NCI-H187 (cell line): ENCODE measurements at places on chromosomes 3 and 15.

DNA sequence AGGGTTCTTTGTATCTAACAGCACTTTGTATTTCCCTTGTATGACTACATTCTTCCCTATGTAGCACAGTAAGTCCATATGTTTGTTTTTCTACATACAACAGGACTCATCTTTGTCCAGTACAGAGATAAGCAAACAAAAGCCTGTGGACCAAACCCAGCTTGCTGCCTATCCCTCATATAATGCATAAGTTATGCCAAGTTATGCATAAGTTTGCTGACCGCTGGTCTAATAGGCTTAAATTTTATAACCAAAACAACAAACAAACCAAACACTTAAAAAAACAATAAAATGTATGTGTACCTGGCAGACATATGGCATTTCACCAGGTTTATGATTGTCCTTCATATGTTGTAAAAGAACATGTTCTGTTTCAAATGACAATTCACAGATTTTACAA lies 56.0 kb downstream of the ZNF280D start:
- no peak for DNase-seq

- DNase-seq, result no peak
These were observed at the start of gene ZBTB47 for GRCh38 chr3:42653560-42654330. Gene ZBTB47, plus strand, starts transcription at chr3:42653697. Its CDS starts 4,659 bp downstream, at chr3:42658356.

- peak; percentile 28 for DNase-seq
These were observed 151.3 kb downstream of the CADPS start for GRCh38 chr3:62723914-62724217.

DNA sequence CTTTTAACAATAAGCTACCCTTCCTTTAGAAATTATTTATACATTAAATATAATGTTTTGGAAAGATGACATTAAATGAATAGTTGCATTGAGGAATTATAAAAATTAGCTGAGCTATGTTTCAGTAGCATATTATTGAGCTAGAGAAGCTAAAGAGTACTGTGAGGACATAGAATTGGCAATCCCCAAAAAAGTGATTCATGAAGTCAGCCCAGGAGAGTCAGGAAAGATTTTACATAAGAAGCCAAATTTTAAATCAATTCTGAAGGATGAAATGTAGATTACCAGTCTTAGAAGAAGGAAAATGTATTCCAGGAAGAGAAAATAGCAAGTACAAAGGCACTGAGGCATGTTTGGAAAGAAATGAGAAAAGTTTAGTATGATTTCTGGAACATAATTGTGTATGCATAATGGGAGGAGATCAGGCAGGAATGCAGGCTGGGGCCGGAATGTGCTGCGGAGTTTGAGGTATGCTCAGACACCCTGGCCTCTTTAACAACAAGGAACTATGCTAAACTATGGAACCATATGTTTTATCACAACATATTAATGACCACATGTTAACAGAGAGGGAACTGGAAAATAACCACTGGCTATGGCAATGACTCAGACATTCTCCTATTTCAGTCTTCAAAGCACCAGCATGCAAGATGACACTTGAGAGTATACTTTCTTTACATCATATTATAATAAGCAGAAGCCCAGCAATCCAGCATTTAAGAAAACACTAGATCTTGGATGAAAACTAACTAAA lies 103.3 kb upstream of the COL8A1 start:
- DNase-seq, result no peak

DNA sequence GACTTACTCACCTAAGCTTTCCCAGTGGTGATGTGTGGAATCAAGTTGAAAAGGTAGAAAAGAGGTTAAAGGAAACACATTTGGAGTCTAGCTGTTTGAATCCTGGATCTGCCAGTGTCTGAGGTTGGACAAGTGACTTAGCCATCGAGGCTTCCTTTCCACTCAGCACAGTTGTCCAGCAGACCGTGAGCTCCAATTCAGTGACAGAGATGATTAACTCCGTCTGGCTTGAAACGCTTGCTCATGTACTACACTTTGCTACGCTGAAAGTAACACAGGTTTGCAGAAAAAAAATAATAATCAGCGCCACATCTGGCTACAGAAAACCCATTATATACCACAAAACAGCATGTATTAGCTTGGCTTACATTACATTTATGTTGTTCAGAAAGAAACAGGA lies 364.9 kb upstream of the MCTP2 start:
- DNase-seq, result no peak

GRCh38 chr3:15556512-15556911 lies 35.0 kb upstream of the COLQ start:
- DNase-seq, result no peak

DNA sequence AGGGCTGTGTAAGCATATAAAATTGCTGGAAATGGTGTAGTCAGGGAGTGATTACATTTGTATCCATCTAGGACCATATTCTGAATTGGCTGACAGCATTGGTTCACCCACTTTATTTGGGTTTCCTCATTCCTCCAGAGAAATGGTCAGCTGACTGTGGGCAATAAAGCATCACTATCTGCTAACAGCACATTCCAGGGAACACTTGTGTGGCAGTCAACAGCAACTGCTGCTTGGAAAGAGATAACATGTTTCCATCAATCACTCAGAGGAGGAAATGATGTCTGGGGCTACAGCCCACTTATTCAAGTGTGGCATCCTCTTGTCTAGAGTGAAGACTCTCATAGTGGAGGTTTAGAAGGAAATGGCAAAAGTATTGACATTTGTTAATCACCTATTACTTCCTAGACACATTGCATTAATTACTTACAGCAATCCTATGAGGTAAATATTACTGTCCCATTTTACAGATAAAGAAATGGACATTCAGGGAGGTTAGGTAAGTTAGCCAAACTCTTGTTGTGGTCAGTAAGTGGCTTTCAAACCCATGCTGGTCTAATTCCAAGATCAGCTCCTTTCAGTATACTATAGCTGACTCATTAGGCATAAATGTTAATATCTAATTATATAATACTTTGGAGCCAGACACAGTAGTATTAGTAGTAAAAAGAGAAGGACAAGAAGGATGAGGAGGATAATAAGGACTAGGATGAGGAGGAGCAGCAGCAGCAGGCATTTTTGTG lies 247.8 kb downstream of the ALCAM start:
- DNase-seq, result no peak
